ENCODE measurements at places on chromosomes 7 and 10.

- DNase-seq = no peak
These were observed 33.0 kb downstream of the SRPK2 start for GRCh38 chr7:105355701-105356100.

DNA sequence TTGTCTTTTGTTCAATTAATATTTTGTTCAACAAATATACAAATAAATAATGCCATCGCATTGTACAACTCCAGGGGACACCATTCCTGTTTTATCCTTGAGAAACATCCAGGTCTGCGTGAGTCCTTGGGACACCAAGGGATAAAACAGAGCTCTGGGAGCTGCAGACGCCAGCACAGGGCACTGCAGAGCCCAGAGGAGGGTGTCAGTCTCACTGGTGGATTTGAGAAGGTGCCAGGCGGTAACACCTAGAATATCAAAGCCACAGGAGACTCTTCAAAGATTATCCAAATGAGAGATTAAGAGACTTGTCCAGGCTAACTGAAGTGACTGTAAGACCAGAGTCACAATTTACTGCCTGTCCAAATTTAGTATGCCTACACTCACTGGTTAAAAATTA lies 55.3 kb downstream of the TEX36 start:
- DNase-seq = no peak

- no peak for DNase-seq
These were observed 756.0 kb downstream of the KCNMA1 start for GRCh38 chr10:76881477-76882220.

GRCh38 chr10:105807935-105808587 lies 1167.0 kb downstream of the SORCS3 start:
- no peak for DNase-seq

DNA sequence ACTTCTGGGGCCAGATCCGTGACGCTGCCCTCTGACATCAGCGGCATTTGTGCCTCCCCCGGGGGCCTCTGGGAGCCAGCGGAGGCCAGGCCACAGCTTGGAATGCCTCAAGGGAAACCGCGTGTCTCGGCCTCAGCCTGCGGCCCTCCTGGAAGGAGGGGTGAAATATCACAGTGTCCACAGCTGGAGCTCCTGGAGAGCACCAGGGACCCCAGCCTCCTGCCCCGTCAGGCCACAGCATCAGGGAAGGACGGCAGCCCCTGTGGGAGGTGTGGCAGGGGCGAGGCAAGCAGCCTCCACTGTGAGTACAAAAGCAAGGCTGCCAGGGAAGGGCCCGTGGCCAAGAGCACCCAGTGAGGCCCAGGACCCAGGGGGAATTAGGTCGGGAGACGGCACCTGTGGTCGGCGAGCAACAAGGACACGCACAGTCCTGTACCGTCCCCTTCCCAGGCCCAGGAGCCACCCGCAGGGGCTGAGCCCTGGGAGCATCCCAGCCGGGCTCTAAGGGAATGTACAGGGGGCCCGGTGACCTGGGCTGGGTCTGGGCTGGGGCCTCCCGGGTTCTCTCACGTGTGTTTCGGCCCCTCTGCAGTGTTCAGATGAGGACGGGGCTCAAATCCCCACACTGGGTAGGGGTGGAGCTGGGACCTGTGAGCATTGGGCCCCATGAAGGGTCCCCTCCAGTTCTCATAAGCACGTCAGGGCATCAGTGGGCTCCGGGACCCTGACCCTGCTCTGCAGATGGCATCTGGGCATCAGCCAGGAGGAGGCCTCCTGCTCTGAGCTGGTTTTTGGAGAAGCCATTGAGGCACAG lies 18.7 kb upstream of the KNDC1 start:
- no peak for DNase-seq

DNA sequence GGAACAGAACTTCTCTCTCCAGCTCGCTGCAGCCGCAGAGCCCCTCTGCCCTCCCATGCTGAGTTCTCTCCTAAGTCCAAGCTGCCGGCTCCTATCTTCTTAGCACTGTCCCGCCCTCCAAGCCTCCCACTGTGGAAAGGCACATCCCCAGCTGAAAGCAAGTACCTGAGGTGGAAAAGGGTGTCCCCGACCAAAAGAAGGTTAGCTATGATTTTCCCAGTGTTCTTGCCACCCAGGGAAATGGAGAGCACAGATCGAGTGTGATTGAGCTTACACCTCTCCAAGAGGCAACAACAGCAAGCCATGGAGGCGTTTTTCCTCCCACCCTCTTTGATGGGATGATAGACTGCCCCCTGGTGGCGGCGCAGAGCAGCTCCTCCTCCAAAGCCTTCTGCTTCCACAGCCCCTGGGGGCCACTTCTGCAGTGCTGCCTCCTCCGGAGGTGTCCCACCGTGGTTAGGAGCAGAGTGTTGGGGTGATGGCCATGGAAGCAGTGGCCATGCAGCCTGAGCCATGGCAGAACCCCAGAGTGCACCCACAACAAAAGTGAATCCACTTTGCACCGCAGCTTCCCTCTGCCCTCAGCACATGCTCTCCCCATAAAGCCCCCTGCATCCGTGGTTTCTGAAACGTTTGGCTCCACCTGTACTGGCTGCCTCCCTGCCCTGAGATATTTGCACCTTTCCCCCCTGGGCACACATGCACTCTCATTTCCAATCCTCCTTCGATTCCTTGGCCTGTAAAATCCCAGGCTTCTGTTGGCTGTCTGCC lies 143.1 kb upstream of the STK17A start:
- DNase-seq = peak; percentile 42

All from RCC 7860 (cell line).